Activated B cell treated with CpG ODN at 0.5 μM for 24 hours (primary cell): ENCODE measurements at places on chromosomes 2 and 18. TPM values are rescaled to one million over a fixed set of nuclear protein-coding genes. Genes with fewer than 3 reads are reported as not detected.

DNA sequence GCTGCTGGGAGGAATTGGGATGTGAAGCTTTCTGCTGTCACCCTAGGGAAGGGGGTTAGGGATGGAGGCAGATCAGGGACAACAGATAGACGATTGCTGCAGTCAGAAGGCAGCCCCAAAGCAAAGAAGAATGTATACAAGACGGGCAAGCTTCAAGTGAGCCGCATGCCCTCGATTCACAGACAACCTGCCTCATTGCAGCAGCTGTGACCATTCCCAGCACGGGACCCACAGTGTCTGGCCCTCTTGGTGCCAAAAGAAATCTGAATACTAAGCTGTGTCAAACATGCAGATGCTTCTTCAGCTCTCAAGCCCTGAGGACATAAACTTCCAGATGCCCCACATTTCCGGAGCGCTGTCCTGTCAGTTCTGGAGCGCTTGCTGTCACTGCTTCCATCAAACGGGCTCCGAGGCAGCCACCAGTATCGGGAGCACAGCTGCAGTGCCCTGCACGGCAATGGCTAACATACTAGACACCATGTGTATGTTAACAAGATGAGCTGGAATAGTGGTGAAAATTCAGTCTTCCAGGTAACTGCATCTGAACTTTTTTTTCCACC, 33.8 kb downstream of the PRELID3A start:
- no peak overlapping the region for H3K4me3 ChIP-seq
- no peak overlapping the region for H3K27ac ChIP-seq
- H3K36me3 ChIP-seq = no peaks in the 10 kb centered on the region
- no peak for DNase-seq

DNA sequence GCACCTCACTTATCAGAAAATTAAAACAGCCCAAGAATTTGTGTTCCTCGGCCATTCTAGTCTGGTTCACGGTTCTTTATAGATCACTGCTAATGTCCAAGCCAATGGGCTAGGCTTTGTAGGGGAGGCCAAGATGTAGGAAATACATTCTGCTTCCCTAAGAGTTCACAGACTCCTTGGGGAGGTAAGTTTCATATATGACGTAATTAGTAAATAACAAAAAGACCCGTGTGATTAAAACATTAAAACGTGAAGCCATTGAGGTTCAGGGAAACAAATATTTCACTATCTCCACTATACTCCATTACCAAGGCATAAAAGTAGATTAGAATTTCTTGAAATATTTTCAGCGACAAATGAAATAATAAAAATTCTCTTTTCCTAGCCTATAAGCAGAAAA, 272.5 kb upstream of the KLHL29 start:
- no peaks in the 10 kb centered on the region for H3K36me3 ChIP-seq
- no peaks in the 10 kb centered on the region for H3K27me3 ChIP-seq
- H3K4me3 ChIP-seq = no peak overlapping the region

DNA sequence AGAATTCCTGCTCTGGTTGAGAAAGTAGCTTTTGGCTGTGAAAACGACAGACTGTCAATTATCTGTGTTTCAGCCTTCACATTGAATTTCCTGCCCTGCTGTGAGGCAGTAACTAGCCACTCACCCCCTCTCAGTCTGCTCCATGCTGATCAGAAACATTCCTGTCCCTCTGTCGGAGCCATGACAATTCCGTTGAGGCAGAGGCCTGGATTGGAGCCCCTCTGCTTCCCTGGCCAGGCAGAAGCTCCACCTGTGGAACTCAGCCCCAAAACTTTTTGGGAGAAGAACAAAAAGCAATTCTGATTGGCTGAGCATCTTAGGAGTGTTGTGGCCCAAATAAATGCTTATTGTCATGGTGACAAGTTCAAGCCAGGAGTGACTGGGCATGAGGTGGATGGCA, 60.0 kb downstream of the APOB start:
- H3K4me3 ChIP-seq = no peak overlapping the region
- H3K4me1 ChIP-seq = no peaks in the 10 kb centered on the region
- no peaks in the 10 kb centered on the region for H3K36me3 ChIP-seq
- peaks cover 8% of the 10 kb centered on the region for H3K27me3 ChIP-seq
- no peak for DNase-seq

DNA sequence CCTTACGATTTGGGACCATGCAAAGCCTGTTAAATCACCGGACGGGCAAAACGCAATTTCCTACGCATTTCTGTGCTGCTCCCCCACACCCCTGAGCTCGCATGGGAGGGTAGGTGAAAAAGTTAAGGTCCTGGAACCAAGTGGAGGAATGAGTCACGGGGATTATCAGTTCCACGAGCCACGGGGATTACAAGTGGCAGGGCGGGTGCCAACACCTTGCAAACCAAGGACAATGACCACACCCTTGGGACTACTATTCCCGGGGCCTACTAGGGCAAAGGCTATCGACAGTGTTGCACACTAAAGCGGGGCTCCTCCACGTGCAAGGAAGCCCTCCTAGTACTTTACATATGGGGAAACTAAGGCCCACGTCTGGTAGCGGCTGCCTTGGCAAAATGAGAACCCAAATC, 447 bp downstream of the RETSAT start:
- H3K27ac ChIP-seq = peak overlapping the region; percentile 99
- peaks cover 50% of the 10 kb centered on the region for H3K36me3 ChIP-seq
- peaks cover 48% of the 10 kb centered on the region for H3K4me1 ChIP-seq
- no peaks in the 10 kb centered on the region for H3K27me3 ChIP-seq
- peak overlapping the region; percentile 100 for H3K4me3 ChIP-seq

TMEM185B gene
- total RNA-seq = 25.6 and 26.8 TPM in 2 replicates

CFAP53 gene
- total RNA-seq = 0.27 and 0.29 TPM in 2 replicates

KCNG2 gene
- total RNA-seq = not detected in 2 replicates

SMAD2 gene
- total RNA-seq = 97.3 and 99.0 TPM in 2 replicates
